ENCODE measurements at places on chromosomes 5 and 9. TPM values are rescaled to one million over a fixed set of nuclear protein-coding genes. Genes with fewer than 3 reads are reported as not detected.

- DNase-seq: no peak
- H3K4me1 ChIP-seq: no peaks in the 10 kb centered on the region
- no peak overlapping the region for H3K4me3 ChIP-seq
- H3K36me3 ChIP-seq: no peaks in the 10 kb centered on the region
- no peaks in the 10 kb centered on the region for H3K27me3 ChIP-seq
- no peak overlapping the region for H3K27ac ChIP-seq
Measured at GRCh38 chr5:28512648-28513047, 1474.3 kb upstream of the CDH9 start.

- H3K27ac ChIP-seq: no peak overlapping the region
- no peaks in the 10 kb centered on the region for H3K36me3 ChIP-seq
- H3K27me3 ChIP-seq: no peaks in the 10 kb centered on the region
- H3K4me3 ChIP-seq: no peak overlapping the region
- peaks cover 7% of the 10 kb centered on the region for H3K4me1 ChIP-seq
- DNase-seq: no peak
Measured at GRCh38 chr5:34526682-34527305, 129.3 kb upstream of the RAI14 start.

DNA sequence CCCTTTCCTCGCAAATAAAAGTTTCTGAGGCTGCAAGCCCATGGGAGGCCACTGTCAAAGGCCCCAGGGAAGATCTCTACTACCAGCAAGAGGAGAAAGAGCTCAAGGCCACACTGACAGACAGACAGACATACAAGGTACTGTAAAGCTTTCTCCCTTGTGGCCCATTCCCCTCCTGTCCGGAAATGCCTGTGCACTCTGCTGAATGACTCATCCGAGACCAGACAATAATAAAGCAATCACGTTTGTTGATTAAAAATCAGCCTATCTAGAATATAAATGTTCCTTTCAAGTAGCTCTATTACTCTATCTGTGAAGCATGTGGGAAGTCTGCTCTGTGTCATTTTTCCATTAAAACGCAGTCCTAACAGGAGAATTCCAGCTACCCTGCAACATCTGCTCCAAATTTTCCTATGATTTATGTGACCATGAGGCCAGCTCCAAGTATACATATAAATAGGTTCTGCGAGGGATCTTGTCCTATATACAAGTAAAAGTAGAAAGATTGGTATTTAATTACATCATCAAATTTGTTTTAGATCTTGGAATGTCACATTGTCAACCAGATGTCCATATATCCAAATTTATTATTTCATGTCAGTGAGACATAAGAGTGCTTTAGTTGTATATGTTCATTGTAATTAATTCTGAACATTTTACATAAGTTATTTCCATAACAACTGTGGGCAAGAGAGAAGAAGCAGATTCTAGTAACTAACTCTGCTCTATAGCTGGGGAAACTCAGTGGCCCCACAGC is 34.7 kb upstream of the TGFBI start:
- peaks cover 16% of the 10 kb centered on the region for H3K27me3 ChIP-seq
- H3K27ac ChIP-seq: no peak overlapping the region
- no peak for DNase-seq
- no peak overlapping the region for H3K4me3 ChIP-seq

DNA sequence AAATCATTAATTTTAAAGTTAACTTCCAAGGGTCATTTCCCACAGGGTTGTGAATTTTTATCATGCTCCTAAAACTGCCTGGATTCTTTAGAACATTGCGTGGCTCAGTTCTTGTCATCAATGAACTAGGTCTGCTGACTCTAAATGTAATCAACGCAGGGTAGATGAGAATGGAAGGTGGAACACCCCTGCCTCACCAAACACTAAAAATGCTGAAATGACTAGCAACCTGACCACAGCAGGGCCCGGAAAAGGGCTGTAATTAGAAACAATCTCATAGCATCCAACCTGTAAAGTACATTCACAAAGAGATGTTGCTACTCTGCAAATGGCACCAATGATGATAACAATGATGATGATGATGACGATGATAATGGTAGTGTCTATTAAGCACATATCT is 356.9 kb downstream of the DEPDC1B start:
- no peak overlapping the region for H3K4me3 ChIP-seq
- H3K27ac ChIP-seq: no peak overlapping the region
- H3K4me1 ChIP-seq: peaks cover 10% of the 10 kb centered on the region
- H3K27me3 ChIP-seq: no peaks in the 10 kb centered on the region
- H3K36me3 ChIP-seq: no peaks in the 10 kb centered on the region
- no peak for DNase-seq

PAEP gene
- not detected for total RNA-seq

- H3K27ac ChIP-seq: no peak overlapping the region
- H3K4me3 ChIP-seq: no peak overlapping the region
- no peaks in the 10 kb centered on the region for H3K4me1 ChIP-seq
- H3K27me3 ChIP-seq: no peaks in the 10 kb centered on the region
- no peaks in the 10 kb centered on the region for H3K36me3 ChIP-seq
Measured at GRCh38 chr5:80697100-80697499, 42.3 kb upstream of the DHFR start.

- DNase-seq: no peak
- no peak overlapping the region for H3K4me3 ChIP-seq
- no peak overlapping the region for H3K27ac ChIP-seq
- no peaks in the 10 kb centered on the region for H3K36me3 ChIP-seq
Measured at GRCh38 chr5:82925061-82925411, 152.2 kb downstream of the TMEM167A start.

DNA sequence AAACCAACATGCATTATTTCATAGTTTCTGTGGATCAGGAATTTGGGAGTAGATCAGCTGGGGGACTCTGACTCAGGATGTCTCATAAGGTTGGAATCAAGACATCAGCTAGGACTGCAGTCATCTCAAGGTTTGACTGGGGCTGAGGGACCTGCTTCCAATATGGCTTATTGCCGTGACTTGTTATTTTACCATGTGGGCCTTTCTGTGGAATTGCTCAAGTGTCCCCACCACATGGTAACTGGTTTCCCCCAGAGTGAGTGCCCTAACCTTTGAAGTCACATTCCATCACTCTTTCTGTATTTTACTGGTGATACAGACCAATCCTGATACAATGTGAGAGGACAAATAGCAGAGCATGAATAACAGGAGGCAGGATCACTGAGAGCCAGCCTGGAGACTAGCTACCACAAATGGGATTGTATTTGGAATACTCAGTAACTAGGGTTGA is 70.2 kb upstream of the ELL2 start:
- H3K27ac ChIP-seq: no peak overlapping the region
- H3K36me3 ChIP-seq: no peaks in the 10 kb centered on the region
- H3K4me1 ChIP-seq: no peaks in the 10 kb centered on the region
- no peak for DNase-seq
- no peaks in the 10 kb centered on the region for H3K27me3 ChIP-seq

ZDHHC11B gene
- 0.24 TPM for total RNA-seq

PCDHB2 gene
- not detected for total RNA-seq

GRCh38 chr5:122110987-122111386 is 18.4 kb upstream of the ZNF474 start:
- no peaks in the 10 kb centered on the region for H3K36me3 ChIP-seq
- peaks cover 6% of the 10 kb centered on the region for H3K27me3 ChIP-seq
- H3K27ac ChIP-seq: no peak overlapping the region
- DNase-seq: no peak
- no peak overlapping the region for H3K4me3 ChIP-seq

- no peak for DNase-seq
- no peaks in the 10 kb centered on the region for H3K27me3 ChIP-seq
- no peaks in the 10 kb centered on the region for H3K36me3 ChIP-seq
- H3K4me1 ChIP-seq: no peaks in the 10 kb centered on the region
- H3K27ac ChIP-seq: no peak overlapping the region
Measured at GRCh38 chr9:23496489-23497136, 329.4 kb downstream of the ELAVL2 start.

FBXO10 gene
- 5.2 TPM for total RNA-seq

- DNase-seq: no peak
- no peaks in the 10 kb centered on the region for H3K36me3 ChIP-seq
- no peaks in the 10 kb centered on the region for H3K4me1 ChIP-seq
- no peak overlapping the region for H3K27ac ChIP-seq
Measured at GRCh38 chr5:22465177-22465576, 388.0 kb downstream of the CDH12 start.

DNA sequence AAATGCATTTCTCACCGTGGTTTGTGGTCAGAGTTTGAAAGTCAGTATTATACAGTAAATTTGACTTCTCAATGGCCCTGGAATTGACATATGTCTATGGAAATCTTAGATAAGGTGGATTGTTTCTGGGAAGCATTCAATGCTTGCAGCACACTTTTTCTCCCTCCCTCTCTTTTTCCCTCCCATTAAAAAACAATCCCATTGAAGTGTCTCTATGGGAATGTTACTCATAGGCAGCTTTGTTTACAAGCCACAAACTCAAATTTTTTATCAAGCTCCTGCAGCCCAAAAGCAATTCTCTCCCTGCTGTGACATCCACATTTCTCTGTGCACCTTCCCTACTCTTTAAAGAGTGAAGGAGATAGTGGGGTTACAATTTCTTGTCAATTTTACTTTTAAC is 292.1 kb downstream of the ARRDC3 start:
- no peaks in the 10 kb centered on the region for H3K36me3 ChIP-seq
- peaks cover 14% of the 10 kb centered on the region for H3K27me3 ChIP-seq
- DNase-seq: no peak
- no peak overlapping the region for H3K27ac ChIP-seq

DNA sequence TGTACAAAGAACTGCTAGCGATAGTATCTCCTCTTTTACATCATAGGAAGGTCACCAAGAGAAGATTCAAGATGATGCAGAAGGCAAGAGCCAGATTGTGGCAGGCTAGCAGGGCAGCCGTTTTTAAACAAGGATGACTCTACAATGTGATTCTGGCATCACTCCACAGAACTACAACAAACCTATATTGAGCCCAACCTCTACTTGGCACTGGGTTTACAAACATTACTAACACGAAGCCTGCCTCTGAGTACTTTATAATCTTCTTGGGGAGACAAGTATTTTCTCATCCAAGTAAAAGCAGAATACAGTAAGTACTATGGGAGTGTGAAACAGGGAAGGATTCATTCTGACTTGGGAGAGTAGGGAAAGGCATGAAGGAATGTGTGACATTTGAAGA is 448.6 kb downstream of the ZNF608 start:
- DNase-seq: no peak
- H3K36me3 ChIP-seq: no peaks in the 10 kb centered on the region
- no peak overlapping the region for H3K27ac ChIP-seq
- no peaks in the 10 kb centered on the region for H3K27me3 ChIP-seq
- no peaks in the 10 kb centered on the region for H3K4me1 ChIP-seq
- H3K4me3 ChIP-seq: no peak overlapping the region

DNA sequence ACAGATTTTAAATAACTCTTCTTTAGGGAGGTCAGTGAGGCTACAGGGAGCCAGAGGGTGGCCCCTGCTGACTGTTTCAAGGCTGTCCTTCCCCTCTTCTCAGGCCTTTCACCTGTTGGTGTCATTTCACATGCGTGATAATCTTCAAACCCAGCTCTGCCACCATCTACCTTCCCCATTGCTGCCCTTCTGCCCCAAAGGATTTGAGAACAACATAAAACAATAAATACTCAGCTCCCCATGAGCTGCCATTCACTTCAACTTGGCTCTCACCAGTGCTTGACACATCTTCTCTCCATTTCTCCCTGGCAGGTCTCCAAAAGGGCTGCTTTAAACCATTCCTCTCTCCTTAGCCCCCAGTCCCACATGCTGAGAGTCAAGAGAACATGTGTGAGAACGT is 75.5 kb upstream of the PALM2AKAP2 start:
- H3K4me1 ChIP-seq: no peaks in the 10 kb centered on the region
- DNase-seq: no peak
- H3K27ac ChIP-seq: no peak overlapping the region

DNA sequence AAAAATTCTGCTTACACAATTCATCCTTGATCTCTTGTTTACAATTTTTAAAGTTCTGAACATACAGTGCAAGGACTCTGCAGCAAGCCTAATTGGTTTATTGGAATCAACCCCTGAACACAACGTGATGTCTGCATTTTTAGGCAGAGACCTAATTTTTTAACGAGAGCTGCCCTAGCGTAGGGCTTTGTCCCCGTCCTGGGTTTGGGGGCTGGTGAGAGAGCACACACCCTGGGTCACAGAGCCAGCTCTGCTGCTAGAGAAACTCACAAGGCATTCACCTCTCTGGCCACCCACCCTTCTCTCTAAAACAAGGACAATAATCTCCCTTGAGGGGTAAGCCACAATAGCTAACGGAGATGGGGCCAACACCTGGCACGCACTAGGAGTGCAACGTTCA is 28.2 kb downstream of the SH3PXD2B start:
- no peak overlapping the region for H3K27ac ChIP-seq
- H3K27me3 ChIP-seq: peaks cover 35% of the 10 kb centered on the region
- no peaks in the 10 kb centered on the region for H3K4me1 ChIP-seq
- no peak overlapping the region for H3K4me3 ChIP-seq
- DNase-seq: no peak

GRCh38 chr9:68842568-68842967 is 137.5 kb downstream of the PIP5K1B start:
- no peak overlapping the region for H3K27ac ChIP-seq
- H3K36me3 ChIP-seq: no peaks in the 10 kb centered on the region
- peaks cover 5% of the 10 kb centered on the region for H3K27me3 ChIP-seq
- no peak for DNase-seq
- no peak overlapping the region for H3K4me3 ChIP-seq
- H3K4me1 ChIP-seq: no peaks in the 10 kb centered on the region

LEAP2 gene
- total RNA-seq: 7.2 TPM

LCN15 gene
- not detected for total RNA-seq

SLC6A7 gene
- not detected for total RNA-seq

- H3K4me3 ChIP-seq: no peak overlapping the region
- peaks cover 14% of the 10 kb centered on the region for H3K4me1 ChIP-seq
- peaks cover 89% of the 10 kb centered on the region for H3K27me3 ChIP-seq
- DNase-seq: no peak
- no peaks in the 10 kb centered on the region for H3K36me3 ChIP-seq
- H3K27ac ChIP-seq: no peak overlapping the region
Measured at GRCh38 chr5:135546101-135546500, 10.3 kb upstream of the NEUROG1 start.

DNA sequence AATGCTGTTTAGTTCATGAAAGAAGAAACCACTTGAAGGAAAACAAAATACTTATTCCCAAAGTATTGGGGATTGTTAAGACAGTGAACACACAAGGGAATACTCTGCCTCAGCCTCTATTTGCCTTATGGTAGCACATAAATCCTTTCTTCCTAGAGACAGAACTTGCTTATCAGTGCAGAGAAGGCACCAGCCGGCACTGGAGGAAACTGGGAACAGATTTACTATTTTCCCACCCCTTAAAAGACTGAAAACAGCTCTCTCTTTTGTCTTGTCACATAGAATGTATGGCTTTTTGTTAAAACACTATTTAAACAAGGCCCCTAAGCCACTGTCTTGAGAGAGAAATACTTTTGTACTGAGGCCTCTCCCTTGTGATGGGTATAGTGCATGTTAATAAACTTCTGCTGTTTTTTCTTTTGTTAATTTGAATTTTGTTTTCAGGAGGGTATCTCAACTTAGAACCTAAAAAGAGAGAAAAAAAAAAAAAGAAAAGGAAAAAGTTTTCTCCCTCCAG is 40.7 kb upstream of the EDIL3 start:
- H3K36me3 ChIP-seq: no peaks in the 10 kb centered on the region
- DNase-seq: no peak
- H3K4me1 ChIP-seq: no peaks in the 10 kb centered on the region
- H3K4me3 ChIP-seq: no peak overlapping the region

- H3K27me3 ChIP-seq: no peaks in the 10 kb centered on the region
- peaks cover 87% of the 10 kb centered on the region for H3K4me1 ChIP-seq
- no peak overlapping the region for H3K4me3 ChIP-seq
- DNase-seq: no peak
- H3K27ac ChIP-seq: no peak overlapping the region
Measured at GRCh38 chr9:20316372-20316771, 305.9 kb downstream of the MLLT3 start.

- no peaks in the 10 kb centered on the region for H3K36me3 ChIP-seq
- no peak overlapping the region for H3K4me3 ChIP-seq
- no peak overlapping the region for H3K27ac ChIP-seq
- H3K4me1 ChIP-seq: no peaks in the 10 kb centered on the region
- H3K27me3 ChIP-seq: no peaks in the 10 kb centered on the region
Measured at GRCh38 chr5:171846323-171846722, 60.7 kb downstream of the SMIM23 start.

FAM81B gene
- not detected for total RNA-seq

Measured in activated T-cell treated with anti-CD3 and anti-CD28 coated beads, Interleukin-2, amount 50 U/mL, for 72 hours (primary cell).